ENCODE measurements at places on chromosomes 16 and 17. TPM values are rescaled to one million over a fixed set of nuclear protein-coding genes. Genes with fewer than 3 reads are reported as not detected.

The UMOD gene
- total RNA-seq: not detected

The STX1B gene
- 1.1 TPM for total RNA-seq

The GALK1 gene
- 12.3 TPM for total RNA-seq

The MSLN gene
- total RNA-seq: 4.0 TPM

The CIBAR2 gene
- not detected for total RNA-seq

The SMIM5 gene
- 6.5 TPM for total RNA-seq

The KRTAP9-4 gene
- total RNA-seq: not detected

The MPO gene
- 0.12 TPM for total RNA-seq

DNA sequence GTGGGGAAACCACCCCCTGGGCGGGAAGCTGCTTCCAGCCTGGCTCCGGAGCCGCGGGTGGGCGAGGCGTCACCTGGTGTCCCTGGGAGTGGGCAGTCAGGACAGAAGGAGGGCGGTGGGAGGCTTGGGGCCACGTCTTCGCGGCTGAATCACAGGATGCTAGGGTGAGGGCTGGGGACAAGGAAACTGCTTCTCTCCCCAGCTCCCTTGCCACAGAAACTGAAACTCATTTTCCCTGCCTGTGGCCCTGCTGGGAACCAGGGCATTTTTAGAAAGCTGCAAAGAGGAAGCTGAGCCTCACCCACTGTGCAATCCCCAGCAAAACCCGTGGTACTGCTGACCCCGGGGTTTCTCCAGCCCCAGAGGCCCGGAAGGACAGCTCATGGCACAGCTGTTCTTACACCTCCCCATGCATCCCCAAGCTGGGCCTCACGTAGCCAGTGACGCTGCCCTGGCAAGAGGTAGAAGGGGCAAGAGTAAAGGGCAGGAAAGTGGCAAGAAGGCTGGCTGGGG, 8.2 kb downstream of the RHBDF2 start:
- H3K27ac ChIP-seq: peak overlapping the region; percentile 77
- no peaks in the 10 kb centered on the region for H3K36me3 ChIP-seq
- H3K4me1 ChIP-seq: peaks cover 51% of the 10 kb centered on the region

DNA sequence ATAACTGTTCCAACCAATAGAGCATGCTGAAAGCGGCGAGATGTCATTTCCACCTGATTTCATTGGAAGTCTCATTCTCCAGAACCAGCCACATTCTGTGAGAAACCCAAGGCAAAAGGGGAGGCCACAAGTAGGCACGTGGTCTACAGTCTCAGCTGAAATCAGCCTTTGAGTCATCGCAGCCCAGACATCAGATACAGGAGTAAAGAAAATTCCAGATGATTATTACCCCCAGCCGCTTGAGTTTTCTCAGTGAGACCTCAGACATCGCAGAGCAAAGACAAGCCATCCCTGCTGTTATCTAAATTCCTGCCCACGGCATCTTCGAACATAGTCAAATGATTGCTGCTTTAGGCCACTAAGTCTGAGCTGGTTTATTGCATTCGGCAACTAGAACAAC, 23.1 kb downstream of the STAT3 start:
- DNase-seq: no peak
- H3K4me3 ChIP-seq: no peak overlapping the region
- peaks cover 63% of the 10 kb centered on the region for H3K4me1 ChIP-seq
- H3K36me3 ChIP-seq: peaks cover 29% of the 10 kb centered on the region
- no peaks in the 10 kb centered on the region for H3K27me3 ChIP-seq

- no peak overlapping the region for H3K4me3 ChIP-seq
- no peak overlapping the region for H3K27ac ChIP-seq
- H3K36me3 ChIP-seq: no peaks in the 10 kb centered on the region
- H3K27me3 ChIP-seq: no peaks in the 10 kb centered on the region
- peaks cover 12% of the 10 kb centered on the region for H3K4me1 ChIP-seq
Measured at GRCh38 chr17:75059369-75060345, 12.6 kb downstream of the KCTD2 start.

- DNase-seq: no peak
- H3K36me3 ChIP-seq: no peaks in the 10 kb centered on the region
- H3K27ac ChIP-seq: no peak overlapping the region
- H3K27me3 ChIP-seq: peaks cover 3% of the 10 kb centered on the region
Measured at GRCh38 chr17:65231662-65232335, 94.6 kb downstream of the RGS9 start.

DNA sequence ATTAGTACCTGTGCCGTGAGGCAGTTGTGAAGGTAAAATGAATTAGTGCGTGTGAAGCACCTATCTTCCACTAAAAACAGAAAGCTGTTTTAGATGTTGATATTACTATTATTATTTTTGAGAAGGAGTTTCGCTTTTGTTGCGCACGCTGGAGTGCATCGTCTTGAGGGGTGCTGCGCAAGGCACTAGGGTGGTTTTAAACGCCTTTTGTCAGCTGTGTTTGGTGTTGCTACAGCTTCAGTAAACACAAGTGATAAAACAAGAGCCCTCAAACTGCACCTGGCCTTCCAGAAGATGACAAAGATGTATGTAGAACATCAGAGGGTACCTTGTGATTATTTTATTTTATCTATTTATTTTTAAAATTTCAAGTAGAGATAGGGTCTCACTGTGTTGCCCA, 38.2 kb downstream of the PLCG2 start:
- no peaks in the 10 kb centered on the region for H3K27me3 ChIP-seq
- H3K4me3 ChIP-seq: no peak overlapping the region
- H3K36me3 ChIP-seq: no peaks in the 10 kb centered on the region

GRCh38 chr16:19153876-19154275, 14.2 kb upstream of the SYT17 start:
- no peaks in the 10 kb centered on the region for H3K4me1 ChIP-seq
- H3K4me3 ChIP-seq: no peak overlapping the region
- DNase-seq: no peak

GRCh38 chr16:49452108-49452507, 78.5 kb downstream of the C16orf78 start:
- peaks cover 17% of the 10 kb centered on the region for H3K4me1 ChIP-seq
- no peaks in the 10 kb centered on the region for H3K36me3 ChIP-seq
- DNase-seq: peak; percentile 19
- peak overlapping the region; percentile 35 for H3K4me3 ChIP-seq

DNA sequence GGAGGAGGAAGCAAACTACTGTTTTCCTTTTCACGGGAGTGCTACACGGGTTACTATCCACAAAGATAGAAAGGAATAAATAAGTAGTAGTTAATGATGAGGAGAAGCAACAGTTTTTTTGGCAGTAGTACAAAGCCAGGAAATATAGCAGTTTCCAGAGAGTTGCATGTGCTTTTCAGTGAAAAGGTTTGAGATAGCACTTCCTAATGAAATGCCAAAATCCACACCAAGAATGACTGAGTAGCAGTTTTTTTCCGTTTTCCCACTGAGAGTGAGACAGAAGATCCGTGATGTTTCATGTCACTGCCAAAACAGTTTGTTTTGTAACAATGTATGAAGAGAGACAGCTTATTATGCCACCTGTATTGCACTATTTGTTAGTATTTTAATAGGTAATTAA, 129.1 kb downstream of the STX8 start:
- no peak overlapping the region for H3K27ac ChIP-seq
- H3K27me3 ChIP-seq: no peaks in the 10 kb centered on the region
- H3K4me3 ChIP-seq: no peak overlapping the region

DNA sequence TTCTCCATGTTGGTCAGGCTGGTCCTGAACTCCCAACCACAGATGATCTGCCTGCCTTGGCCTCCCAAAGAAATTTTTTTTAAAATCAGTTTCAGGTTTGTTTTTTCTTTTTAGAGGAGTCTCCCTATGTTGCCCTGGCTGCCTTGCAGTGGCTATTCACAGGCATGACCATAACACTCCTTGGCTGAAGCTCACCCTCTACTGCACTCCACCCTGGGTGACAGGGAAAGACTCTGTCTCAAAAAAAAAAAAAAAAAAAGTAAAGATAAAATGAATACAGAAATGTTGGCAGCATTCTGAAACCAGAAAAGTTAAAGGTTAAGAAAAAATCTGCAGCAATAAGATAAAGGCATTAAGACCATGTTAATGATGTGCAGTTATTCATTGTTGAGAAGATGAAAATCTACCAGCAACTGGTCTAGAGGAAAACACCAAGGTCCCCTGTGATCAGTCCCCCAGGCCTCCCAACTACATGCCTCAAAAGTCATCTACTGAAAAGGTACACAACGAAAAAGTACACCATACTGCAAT, 15.1 kb downstream of the YWHAE start:
- no peak for DNase-seq
- H3K27ac ChIP-seq: no peak overlapping the region
- no peaks in the 10 kb centered on the region for H3K36me3 ChIP-seq
- peaks cover 96% of the 10 kb centered on the region for H3K4me1 ChIP-seq
- H3K4me3 ChIP-seq: no peak overlapping the region

GRCh38 chr16:47958726-47959125, 197.1 kb downstream of the ABCC12 start:
- no peaks in the 10 kb centered on the region for H3K27me3 ChIP-seq
- no peaks in the 10 kb centered on the region for H3K4me1 ChIP-seq
- H3K36me3 ChIP-seq: no peaks in the 10 kb centered on the region
- no peak overlapping the region for H3K4me3 ChIP-seq
- no peak overlapping the region for H3K27ac ChIP-seq
- DNase-seq: no peak

- H3K4me1 ChIP-seq: peaks cover 12% of the 10 kb centered on the region
- peaks cover 13% of the 10 kb centered on the region for H3K27me3 ChIP-seq
- DNase-seq: no peak
- no peak overlapping the region for H3K27ac ChIP-seq
- no peaks in the 10 kb centered on the region for H3K36me3 ChIP-seq
Measured at GRCh38 chr16:86997058-86997457, 320.1 kb downstream of the C16orf95 start.

- no peaks in the 10 kb centered on the region for H3K27me3 ChIP-seq
- DNase-seq: no peak
- no peak overlapping the region for H3K4me3 ChIP-seq
Measured at GRCh38 chr16:4409081-4409932, 7.1 kb downstream of the CORO7 start.

- DNase-seq: peak; percentile 17
- no peaks in the 10 kb centered on the region for H3K27me3 ChIP-seq
- H3K4me3 ChIP-seq: no peak overlapping the region
- peaks cover 3% of the 10 kb centered on the region for H3K4me1 ChIP-seq
- H3K36me3 ChIP-seq: no peaks in the 10 kb centered on the region
Measured at GRCh38 chr17:34171245-34171818, 83.8 kb upstream of the CCL2 start.

- H3K4me3 ChIP-seq: no peak overlapping the region
- H3K27ac ChIP-seq: no peak overlapping the region
- no peaks in the 10 kb centered on the region for H3K4me1 ChIP-seq
- no peak for DNase-seq
- H3K27me3 ChIP-seq: no peaks in the 10 kb centered on the region
- H3K36me3 ChIP-seq: no peaks in the 10 kb centered on the region
Measured at GRCh38 chr17:78241277-78242023, 10.0 kb downstream of the TMEM235 start.

DNA sequence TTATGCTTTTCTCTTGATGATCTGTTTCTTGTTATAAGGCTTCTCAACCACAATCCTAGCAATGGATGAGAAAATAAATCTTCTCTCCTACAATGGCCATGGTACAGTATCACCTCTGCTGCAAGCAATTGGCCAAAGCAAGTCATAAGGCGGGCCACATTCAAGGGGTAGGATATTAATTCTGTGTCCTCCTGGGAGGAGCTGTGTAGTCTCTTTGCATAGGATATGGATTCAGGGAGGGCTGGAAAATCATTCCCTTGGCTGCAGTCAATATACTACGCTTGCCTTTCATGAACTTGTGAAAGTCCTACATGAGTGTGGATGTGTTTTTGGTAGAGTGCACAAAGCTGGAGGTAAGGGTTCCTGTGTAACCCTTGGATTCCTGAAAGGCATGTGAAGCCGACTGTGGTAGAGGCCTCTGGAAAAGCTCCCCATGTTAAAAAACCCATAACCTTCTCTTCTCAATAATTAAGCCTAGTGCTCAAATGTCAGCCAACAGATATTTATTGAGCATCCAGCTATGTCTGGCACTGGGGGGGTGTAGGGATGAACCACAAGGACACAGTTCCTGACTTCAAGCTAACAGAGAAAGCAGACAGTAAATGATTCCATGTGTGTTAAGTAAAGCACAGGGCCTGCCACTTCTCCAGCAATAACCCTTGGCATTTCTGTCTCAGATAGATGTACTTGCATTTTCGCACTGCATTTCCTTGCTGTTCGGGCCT, 147.6 kb upstream of the HS3ST3A1 start:
- H3K27me3 ChIP-seq: no peaks in the 10 kb centered on the region
- no peaks in the 10 kb centered on the region for H3K4me1 ChIP-seq
- no peak overlapping the region for H3K4me3 ChIP-seq
- no peak for DNase-seq
- no peaks in the 10 kb centered on the region for H3K36me3 ChIP-seq
- H3K27ac ChIP-seq: no peak overlapping the region

DNA sequence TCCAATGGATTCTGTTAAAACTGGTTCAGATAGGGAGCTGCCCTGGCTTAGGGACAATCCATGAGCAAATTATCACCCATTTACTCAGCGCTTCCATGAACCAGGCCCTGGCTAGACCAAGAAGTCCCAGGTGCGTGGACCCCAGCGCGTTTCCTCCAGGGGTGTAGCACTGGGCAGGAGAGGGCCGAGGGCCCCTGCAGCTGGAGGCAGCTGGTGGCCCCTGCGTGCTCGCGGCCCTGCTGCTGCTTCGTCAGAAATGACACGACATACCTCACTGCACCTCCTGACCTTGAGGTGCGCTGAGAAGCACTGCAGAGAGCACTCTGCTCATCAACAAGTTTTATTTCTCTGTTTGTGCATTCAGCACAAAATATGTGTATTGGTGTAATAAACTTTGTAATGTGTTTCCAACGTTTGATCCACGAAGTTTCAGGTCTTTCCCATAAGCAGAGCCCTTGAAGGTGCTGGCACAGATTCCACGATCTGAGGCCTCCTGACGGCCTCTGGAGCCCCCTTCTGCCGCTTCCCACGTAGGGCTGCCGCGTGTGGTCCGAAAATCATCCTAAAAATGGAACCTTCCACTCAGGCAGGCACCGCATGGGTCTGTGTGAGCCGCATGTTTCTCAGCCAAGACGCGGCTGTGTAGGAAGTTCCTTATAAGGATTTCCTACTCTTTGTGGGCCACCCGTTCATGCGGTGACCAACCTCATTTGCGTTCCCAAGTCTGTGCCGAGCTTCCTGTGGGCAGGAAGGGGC, 50.8 kb upstream of the ZCCHC14 start:
- DNase-seq: peak; percentile 40
- peaks cover 17% of the 10 kb centered on the region for H3K27me3 ChIP-seq
- no peaks in the 10 kb centered on the region for H3K36me3 ChIP-seq
- no peak overlapping the region for H3K4me3 ChIP-seq
- H3K27ac ChIP-seq: no peak overlapping the region

DNA sequence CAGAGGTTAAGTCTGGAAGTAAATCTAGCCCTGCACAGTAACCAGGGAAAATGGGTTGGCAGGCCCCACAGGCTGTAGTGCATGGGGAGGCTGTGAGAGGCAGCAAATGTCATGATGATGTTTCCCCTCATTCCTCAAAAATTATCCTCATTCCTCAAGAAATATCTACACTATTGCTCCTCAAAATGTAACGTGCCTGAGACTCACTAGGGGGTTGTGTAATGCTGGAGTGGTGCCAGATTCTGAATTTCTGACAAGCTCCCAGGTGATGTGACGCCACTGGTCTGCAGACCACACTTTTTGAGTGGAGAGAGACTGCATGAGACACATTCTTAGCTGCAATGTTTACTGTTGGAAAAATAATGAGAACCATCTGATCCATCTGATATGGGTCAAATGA, 1.2 kb upstream of the MPP3 start:
- no peak overlapping the region for H3K27ac ChIP-seq
- H3K27me3 ChIP-seq: no peaks in the 10 kb centered on the region
- H3K36me3 ChIP-seq: no peaks in the 10 kb centered on the region

Measured in heart right ventricle (tissue), 16 donors.